ENCODE measurements at places on chromosomes 1 and 21.

DNA sequence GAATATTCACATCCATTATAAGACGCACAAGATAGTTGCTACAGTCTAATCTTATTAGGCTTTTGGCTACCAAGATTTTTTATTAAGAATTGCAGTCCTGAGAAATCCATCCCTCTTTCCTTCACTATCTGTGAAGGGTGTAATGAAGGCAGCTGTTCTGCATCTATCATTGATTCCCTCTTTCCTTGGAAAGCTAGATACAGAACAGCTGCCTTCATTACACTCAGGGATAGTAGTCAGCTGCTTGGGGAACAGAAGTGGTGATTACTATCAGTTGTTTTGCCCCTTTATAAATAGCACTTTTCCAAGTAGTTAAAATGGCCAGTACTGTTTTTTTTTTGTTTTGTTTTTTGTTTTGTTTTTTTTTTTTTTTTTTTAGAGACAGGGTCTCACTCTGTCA lies 70.2 kb downstream of the IARS2 start:
- no peak for DNase-seq

DNA sequence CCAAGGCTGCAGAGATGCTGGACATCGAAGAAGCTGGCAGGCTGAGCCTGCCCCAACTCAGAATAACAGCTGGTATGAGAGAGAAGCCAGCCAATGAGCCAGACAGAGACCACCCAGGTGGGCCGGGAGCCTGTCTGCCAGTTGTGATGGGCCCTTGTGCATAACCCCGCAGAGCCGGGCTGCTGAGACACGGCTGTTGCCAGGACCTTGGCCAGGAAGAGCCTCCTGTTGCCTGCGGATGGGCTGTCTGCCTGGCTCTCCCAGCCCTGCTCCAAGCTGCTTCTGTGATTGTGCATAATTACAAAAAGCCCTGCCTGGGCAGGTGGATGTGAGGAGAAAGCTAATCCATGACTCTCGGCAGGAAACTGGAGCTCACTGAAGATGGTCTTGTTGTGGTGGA lies 126.5 kb downstream of the CAPN8 start:
- no peak for DNase-seq

DNA sequence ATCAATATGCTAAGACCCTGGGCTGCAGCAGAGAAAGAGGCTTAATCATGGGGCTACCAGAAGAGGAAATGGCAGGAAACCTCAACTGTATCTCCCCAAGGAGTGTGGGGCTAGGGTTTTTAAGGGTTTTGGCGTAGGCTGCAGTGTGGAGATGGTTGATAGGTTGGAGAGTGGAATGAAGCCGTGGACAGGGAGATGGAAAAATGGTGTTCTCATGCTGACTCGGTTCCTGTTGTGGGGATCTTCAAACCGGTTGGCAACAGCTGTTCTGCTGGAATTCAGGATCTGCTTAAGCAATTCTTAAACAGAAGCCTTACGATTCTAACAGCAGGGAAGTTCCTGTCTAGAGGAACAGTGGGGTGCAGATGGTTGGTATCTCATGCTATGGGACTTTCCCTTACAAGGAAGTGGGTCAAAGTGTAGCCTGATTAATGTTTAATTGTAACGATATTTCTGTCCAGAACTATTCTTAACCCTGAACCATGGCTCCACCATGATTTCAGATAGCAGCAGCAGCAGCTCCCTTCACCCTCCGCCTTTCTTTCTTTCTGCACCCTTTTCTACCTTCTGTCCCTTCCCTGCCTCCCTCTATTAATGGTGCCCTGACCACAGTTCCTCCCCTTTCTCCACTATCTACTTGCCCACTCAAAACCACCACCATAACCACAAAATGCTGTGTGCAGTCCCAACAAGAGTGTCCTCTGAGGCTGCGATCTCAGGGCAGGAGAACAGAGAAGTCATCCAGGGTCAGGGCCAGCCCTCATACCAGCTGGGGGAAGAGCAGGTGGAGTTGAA lies 30.8 kb downstream of the RSPH1 start:
- DNase-seq = no peak

- DNase-seq = no peak
Observed at GRCh38 chr1:222991908-222992307, 151.1 kb downstream of the TLR5 start.

DNA sequence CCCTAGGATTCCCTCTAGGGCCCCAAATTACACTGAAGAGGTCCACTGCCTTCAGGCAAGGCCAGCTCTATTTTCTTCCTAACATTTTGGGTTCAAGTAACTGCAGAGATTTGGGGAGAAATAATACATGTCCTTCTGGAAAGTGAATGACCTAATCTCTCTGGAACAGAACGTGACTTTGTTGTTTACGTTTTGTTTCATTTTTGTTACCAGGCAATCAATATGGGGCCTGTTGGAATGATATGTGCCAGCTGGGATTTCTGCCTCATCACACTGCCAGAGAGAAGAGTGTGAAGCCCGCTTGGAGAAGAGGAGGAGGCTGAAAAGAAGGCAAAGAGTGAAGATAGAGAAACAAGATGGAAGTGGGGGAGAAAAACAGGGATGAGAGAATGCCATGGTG lies 116.7 kb downstream of the FASLG start:
- peak; percentile 17 for DNase-seq

- no peak for DNase-seq
Observed at GRCh38 chr1:213956295-213956770, 31.4 kb upstream of the PROX1 start.

DNA sequence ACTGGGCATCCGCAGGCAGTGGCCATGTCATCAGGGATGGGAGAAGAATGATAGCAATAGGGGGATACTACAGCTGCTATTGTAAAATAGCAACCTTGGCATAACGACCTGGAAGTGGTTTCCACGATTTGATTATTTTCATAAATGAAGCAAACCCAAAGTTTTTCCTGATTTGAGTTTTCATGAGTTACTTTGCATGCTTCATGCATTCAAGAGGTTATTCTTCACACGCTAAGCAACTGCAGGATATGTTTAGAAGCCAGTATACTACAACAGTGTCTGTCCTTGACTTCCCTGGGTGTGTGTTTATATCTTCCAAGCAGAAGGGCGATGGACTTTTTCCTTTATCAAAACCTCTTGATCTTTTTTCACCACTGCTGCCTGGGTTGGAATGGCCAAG lies 281.1 kb upstream of the DUSP10 start:
- no peak for DNase-seq

DNA sequence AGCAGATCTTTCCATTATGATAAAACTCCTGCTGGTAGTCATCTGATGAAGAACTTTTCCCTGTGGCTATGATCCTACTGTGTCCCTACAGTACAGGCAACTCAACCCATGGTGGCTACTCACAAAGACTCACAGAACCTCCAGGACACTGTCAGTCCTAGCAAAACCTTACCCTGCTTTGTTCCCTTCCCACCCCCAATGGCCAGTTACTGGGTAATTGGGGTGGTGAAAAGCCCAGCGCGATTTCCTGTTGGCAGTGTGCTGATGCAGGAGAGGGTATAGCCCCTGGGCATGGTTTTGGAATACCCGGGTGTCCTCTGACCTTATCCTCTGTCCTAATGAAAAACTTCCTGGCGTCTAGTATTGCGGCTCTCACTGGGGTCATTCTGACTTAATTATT lies 533 bp upstream of the RGL1 start:
- DNase-seq = no peak

- no peak for DNase-seq
Observed at GRCh38 chr1:212182579-212182978, 102.6 kb upstream of the PPP2R5A start.

GRCh38 chr1:31064111-31064717 lies 1.3 kb downstream of the PUM1 start:
- peak; percentile 19 for DNase-seq

DNA sequence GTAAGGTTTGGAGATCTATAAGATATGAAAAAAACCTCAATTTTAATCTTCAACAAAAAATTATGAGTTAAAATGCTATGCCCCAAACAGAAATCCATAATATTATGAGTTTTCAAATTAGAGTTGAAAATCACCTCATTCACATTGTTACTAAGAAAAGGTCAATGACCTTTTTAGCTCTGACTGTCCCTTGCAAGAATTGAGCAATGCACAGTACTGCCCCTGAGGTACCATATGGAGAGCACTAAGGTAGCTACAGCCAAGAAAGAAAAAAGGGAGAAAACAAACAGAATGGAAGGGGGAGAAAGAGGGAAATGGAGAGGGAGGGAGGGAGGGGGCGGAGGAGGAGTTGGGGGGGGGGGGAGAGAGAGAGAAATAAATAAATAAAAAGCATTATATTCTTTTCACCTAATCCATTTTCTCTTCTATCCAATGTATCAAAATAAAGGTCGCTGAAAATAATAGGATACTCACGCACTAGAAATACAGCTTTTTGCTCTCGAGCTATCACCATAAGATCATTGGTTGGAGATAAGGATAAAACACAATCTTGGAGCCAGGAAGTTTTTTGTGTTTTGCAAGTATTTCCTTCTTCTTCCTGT lies 58.8 kb downstream of the RAB3GAP2 start:
- no peak for DNase-seq

DNA sequence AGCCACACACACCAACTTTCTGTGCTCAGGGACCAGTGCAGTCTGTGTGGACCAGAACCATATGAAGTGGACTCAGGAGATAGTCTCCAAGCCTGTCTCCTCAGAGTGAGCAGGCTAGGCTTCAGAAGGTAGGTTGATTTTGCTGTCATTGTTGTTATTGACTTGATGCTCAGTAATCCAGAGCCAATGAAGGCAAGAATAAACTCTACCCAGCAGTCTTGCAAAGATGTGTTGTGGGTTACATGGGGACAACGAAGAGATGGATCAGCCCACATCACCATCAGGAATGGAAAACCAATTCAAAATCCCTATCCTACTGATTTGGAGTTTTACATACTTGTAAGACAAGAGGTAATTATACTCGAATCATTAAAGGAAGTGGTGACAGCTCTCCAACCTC lies 37.4 kb downstream of the PHC2 start:
- DNase-seq = no peak
